SW 1271 (cell line): ENCODE measurements at places on chromosomes 4 and X.

DNA sequence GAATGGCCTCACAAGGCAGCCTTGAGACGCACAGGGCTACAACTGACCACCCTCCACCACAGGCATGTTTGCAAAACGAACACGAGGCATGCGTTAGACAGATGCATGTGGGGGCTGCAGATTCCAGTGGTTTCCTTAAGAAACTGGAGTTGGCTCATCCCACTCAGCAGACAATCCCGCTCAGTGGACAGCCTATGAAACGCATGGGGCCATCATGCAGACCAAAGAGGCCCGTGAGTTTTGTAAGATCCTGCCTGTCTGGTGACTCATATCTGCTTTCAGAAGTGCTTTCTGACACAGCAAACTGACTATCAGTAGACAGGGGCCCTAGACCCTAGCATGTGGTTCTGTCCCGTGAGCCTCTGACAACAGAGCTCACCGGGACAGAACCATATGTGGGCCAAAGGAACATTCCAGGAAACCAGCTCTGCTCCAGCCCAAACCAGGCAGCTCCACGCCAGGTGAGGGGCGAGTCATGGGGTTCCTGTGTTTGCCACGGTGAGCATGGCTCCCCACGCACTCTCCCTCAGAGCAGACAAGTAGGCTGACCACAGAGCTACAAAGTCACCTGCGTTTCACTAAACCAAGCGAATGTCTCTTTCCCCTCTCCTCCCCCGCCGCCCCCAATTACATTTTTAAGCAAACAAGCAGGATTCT, 74.4 kb downstream of the MTMR1 start:
- DNase-seq: no peak

DNA sequence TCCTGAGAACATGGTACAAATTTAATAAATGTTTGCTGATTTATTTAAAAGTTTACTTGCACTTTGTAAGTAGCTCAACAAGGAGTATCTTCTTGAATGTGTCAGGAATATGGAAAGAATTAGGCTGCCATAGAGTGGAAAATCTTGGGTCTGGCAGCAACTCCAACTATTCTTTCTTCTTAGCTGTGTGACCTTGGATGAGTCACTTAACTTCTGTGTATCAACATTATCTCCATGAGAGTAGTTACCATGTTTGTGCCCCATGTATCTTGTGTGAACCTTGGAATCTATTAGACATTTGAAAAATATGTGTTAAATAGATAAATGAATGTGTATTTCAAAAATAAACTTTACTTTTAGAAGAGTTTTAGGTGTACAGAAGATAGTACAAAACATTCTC, 348.8 kb downstream of the GBA3 start:
- DNase-seq: no peak

GRCh38 chrX:69097451-69098236, 67.6 kb downstream of the PJA1 start:
- DNase-seq: no peak

- no peak for DNase-seq
These were observed 11.3 kb upstream of the PHKA2 start for GRCh38 chrX:18995221-18995620.

- no peak for DNase-seq
These were observed 32.1 kb downstream of the SLC34A2 start for GRCh38 chr4:25687773-25688172.

DNA sequence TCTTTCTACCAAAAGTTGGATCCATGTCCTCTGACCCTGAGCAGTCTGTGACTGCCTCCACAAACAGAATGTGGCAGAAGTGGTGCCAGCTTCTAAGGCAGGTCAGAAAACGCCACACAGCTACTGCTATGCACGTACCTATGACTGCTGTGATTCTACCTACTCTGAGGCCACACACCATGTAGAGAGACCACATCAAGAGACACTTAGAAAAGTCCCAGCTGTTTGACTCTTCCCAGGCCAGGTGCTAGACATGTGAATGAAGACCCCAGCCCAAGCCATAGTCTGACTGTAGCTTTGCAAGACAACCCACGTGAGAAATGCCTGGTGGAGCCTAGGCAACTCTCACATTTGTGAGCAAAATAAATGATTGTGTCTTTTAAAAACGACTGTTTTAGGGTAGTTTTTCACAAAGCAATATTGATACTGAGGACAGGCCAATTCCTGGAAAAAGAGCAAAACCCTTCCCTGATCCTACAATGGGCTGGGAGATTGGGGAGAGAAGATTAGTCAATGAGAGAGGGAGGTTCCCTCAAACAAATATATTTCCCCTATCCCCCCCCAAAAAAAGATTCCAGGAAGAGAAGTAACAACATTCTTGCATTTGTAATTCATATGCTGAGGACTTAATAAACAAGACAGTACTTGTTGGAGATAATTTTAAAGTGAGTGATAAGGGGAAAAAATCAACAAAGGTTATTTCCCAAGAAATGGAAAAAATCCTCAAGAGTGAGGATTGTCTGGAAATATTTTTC, 33.3 kb downstream of the FRYL start:
- DNase-seq: no peak

DNA sequence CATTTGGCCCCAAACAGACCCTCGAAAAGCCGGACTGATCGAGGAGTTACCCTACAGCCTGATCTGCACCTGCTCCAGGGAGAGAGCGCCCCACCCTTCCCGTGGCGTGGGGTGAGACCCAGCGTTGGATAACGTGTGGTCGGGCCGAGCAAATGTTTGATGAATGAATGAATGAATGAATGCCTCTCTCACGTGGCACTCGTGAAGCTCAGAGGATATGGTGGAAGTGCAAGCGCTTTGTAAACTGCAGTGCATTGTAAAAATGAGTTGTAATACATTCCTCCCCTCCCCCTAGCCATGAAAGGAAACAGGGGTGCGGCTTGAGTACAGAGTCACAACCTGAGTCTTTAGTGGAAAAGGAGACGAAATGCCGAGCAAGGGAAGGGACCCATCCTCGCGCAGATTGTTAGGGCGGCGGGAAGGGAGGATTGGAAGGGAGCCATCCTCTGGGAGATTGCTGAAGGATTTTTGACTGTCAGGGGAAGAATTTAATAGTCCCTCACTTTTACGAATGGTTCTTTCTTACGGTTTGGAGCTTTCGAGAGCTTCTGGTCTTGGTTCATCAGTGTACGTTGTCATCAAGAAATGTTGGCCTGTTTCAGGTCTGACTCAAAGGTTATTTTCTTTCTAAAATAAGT, 772 bp upstream of the FBXW7 start:
- DNase-seq: peak; percentile 54

GRCh38 chrX:120549483-120550452, 11.0 kb downstream of the CUL4B start:
- peak; percentile 73 for DNase-seq

DNA sequence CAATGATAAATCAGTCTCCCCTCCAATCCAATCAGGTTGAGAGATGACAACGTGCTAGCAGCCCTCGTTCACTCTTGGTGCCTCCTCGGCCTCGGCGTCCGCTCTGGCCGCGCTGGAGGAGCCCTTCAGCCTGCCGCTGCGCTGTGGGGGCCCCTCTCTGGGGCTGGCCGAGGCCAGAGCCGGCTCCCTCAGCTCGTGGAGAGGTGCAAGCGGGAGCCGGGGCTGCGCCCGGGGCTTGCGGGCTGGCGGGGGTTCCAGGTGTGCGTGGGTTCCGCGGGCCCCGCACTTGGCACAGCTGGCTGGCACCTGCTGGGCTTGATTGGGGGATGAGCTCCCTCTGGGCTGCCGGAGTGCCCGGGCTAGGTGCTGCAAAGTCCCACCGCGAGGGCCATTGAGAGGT, 40.9 kb upstream of the PRSS48 start:
- DNase-seq: no peak

GRCh38 chrX:72021975-72022374, 109.7 kb downstream of the RTL5 start:
- no peak for DNase-seq

GRCh38 chr4:87053176-87053658, 118.4 kb downstream of the AFF1 start:
- DNase-seq: no peak

DNA sequence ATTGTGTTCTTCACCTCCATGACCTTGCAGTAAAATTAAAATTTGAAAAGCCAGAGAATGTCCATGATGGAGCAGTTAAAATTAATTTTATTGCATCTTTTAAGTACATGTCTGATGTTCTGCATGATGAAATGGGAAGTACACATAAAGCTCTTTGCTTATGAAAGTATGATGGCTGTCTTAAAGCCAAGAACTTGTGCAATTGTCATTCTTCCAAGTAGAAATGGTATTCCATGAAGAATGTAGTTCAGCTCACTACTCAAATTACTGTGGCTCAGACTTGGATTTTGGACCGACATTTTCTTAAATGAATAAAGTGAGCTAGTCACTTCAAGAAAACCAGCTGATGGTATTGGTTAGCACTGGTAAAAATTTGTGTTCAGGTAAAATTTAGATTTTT, 161.7 kb upstream of the CXCL13 start:
- no peak for DNase-seq

DNA sequence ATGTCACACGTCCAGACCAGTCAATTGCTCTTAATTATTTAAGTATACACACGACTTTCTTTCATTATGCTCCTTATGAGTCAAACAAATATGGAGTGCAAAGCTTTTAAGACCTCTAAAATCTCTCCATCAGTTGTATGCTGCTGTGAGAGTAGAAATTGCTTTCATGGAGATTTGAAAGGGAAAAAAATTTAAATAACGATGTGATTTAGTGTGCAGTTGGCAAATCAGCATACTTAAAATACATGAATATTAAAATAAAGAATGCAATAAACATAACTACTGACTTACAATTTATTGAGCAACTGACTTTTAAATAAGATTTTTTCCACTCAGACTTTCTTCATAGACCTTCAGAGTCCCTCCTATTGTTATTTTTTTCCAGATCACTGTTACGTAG, 9.0 kb downstream of the TENM3 start:
- no peak for DNase-seq

DNA sequence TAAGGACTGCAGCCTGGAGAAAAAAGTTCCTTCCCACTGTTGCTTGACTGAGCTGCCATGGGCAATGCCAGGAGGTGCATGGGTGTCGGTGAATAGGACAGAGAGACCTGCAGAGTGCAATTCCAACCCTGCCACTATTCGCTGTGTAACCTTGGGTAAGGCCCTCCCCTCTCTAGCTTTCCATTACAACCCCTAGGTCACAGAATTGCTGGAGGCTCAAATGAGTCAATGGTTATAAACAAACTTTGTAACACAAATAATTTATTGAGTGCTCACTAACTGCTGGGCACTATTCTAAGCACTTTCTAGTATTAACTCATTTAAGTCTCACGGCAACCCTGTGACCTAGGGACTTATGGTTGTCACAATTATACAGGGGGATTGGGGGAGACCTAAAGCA, 37.8 kb downstream of the PJA1 start:
- no peak for DNase-seq

- DNase-seq: no peak
These were observed 7.3 kb downstream of the FNIP2 start for GRCh38 chr4:158776106-158776505.

GRCh38 chr4:188403272-188403671, 264.0 kb downstream of the TRIML1 start:
- no peak for DNase-seq

DNA sequence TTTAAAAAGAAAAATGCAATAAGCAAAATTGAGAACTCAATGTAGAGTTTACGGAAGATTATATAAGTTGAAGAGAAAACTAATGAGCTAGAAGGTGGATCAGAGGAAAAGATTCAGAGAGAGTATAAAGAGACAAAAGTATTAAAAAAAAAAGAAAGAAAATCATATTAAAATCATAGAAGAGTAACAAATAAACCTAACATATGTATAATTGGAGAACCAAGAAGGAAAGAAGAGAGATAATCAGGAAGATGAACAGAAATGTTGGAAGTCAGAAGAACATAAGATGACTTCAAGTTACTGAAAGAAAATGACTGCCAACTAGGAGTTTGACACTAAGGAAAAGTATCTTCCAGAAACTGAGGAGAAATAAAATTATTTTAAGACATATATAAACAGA, 34.3 kb upstream of the ANTXR2 start:
- DNase-seq: no peak

DNA sequence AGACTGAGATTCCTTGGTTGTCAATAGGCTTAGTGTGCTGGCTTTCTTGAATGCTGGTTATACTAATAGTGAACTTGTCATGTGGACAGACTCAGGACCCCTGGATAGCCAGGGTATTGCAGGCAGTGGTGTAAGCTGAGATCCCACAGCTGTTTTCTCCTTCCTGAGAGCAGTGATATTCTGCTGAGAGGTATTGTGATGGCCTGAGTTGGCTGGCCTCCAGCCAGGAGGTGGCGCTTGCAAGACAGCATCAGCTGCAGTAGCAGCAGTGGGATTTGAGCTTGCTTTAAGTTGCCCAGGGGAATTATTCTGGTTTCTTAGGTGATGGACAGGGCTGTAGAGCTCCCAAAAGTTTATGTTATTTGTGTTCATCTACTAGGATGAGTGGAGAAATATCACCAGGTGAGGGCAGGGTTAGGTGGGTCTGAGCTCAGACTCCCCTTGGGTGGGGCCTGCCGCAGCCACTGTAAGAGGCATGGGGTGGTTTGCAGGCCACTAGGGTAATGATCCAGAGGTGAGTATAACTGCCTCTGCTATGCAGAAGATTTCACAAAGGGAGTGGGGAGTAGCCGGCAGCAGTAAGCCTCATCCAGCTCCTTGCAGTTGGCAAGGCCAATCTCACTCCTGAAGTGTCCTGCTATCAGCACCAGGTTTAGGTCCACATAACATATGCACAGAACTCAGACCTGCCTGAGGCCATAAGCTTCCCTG, 66.2 kb downstream of the IL15 start:
- DNase-seq: no peak

- DNase-seq: no peak
These were observed 160.7 kb upstream of the LDB2 start for GRCh38 chr4:17058916-17059741.

DNA sequence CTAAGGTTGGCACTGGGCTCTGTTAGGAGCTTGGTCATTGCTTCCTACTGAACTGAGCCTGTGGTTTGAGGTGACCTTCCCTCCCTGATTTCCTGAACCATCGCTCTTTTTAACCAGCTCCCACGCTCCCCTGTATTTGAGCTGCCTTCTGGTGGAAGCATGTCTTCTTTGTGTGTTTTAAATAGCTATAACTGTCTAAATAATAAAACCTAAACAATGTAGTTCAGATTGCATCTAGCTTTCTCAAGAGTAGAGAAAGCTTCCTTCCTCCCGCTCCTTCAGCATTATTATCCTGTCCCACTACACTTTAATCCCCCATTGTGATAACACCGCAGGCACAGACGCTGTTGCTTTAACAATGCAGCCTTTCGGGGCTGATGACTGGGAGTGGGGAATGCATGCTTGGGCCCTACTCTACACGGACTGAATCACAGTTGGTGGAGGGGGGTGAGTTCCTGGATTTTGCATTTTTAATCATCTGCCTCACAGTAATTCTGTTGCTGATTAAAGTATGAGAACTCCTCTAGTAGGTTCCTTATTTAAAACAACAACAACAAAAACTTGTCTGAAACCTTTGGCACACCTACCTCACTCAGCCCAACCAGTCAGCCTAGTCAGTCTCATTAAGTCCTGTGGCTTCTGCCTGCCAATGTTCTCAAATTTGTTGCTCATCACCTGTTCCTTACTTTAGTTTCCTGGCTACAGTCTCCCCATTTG, 6.6 kb downstream of the SMS start:
- DNase-seq: no peak

GRCh38 chr4:12178614-12179610, 750.2 kb upstream of the HS3ST1 start:
- no peak for DNase-seq
